Stimulated activated CD8-positive, alpha-beta memory T cell treated with anti-CD3 and anti-CD28 coated beads, Interleukin-7, amount 100 ng/mL, for 24 hours (primary cell): ENCODE measurements at places on chromosomes 16 and 17.

DNA sequence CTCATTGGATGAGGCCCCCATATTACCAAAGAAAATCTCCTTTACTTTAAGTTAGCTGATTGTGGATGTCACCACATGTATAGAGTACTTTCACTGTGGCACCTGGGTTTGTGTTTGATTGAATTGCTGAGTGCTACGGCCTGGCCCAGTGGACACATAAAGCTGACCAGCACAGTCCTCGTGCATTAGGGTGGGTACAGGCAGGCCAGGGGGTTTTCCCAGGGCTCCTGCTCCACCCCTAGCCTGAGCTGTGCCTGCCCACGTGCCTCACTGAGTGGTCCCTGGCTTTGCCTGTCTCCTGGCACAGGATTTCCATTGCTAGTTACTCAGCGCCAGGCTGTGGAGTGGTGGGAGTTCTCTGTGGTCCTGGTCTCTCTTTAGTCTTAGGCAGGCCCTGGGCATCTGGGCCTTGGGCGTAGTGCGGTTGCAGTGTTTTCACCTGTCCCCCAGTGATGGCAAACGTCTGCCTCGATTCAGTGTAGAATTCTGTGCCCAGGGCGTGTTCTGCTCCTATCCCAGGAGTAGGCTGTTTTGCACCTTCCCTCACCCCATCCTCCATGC is 86.0 kb downstream of the RPTOR start:
- no peak for DNase-seq

DNA sequence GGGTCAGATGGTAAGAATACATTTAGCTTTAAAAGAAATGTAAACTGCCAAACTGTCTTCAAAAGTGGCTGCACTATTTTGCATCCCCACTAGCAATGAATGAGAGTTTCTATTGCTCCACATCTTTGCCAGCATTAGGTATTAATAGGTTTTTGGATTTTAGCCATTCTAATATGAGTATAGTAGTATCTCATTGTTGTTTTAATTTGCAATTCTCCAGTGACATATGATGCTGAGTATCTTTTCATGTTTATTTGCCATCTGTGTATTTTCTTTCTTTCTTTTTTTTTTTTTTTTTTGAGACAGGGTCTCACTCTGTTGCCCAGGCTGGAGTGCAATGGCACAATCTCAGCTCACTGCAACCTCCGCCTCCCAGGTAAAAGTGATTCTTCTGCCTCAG is 24.3 kb upstream of the MARCHF10 start:
- no peak for DNase-seq

DNA sequence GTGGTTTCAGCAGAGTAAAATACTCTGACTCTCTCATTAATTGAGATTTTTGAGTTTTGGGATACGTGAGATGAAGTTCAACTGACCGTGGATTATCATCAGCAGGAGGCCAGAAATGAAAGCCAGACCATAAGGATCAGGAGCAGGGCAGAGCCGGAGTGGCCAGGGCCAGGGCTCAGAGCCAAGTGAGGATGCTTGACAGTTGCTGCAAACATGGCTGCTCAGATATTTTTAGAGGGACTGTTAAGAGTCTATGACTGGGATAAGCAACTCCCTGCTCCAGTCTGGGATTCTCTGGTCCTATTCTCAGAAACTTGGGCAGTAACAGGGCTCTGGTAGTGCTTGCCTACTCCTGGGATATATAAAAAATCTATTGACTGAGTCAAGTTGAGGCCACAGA is 17.6 kb upstream of the CDH13 start:
- no peak for DNase-seq

DNA sequence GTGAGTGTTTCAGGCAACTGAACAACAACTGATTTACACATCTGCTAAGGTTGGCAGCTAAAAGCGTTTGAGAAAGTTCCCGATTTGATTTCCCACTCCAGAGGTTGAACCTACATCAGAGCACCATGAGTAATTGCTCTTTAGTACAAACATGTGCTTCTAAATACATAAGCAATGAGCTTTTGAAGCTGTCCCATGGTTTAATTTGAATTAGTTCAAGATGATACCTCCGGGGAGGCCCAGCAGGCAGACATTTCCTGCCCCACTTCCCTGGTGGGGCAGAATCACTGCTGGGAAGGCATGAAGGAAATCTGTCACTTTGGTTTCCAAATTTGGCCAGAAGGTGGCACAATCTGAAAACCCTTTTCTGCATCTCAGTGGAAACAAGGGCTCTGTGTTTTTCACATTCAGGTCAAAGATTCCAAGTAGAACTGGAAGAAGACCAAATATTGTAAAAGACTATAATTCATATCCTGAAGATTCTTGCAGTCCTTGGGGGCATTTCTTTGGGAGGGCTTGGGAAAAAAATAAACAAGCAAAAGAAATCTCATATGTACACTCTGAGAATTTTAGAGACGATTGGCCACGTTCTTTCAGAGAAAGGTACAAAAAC is 176.2 kb upstream of the FAM20A start:
- DNase-seq = no peak

DNA sequence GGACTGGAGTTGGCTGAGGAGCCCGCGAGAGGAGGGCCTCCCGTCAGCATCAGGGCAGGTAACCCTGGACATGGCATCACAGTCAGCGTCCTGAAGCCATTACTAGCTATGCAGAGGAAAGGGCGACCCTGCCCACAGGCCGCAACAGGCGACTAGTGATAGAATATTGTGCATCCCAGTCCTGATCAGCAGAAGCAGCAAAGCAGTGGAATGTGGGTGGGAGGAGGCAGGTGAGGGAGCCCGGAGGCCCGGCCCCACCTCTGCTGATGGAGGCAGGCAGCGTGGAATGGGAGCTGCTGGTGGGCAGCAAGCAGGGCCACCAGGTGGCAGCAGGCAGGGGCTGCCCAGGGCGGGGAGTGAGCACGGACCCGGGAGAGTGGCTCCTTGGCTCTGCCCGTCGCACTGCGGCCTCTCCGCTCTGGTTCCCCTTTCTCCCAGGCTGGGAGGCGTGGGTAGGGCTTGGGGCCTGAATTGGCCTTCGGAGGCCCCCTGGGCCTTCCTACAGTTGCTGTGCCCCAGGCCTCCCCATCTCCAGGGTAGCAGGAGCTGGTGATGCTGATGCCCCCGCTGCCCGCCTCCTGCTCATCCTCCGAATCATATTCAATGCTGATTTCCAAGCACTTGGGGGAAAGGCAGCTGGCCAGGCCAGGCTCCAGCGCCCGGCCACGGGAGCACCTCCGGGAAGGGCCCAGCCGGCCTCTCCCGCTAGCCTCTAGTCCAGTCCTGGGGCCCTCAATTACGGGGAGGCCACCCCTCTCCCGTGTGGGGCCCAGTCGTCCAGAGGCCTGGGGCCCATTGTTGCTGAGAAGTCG is 20.2 kb downstream of the TSPOAP1 start:
- no peak for DNase-seq

GRCh38 chr17:81239714-81240555 is 817 bp downstream of the NDUFAF8 start:
- DNase-seq = no peak

- no peak for DNase-seq
These were observed 294.1 kb downstream of the BCAS3 start for GRCh38 chr17:60971515-60972369.

- no peak for DNase-seq
These were observed 17.0 kb upstream of the LHX1 start for GRCh38 chr17:36920032-36921005.

GRCh38 chr16:73547552-73548403 is 499.9 kb upstream of the ZFHX3 start:
- DNase-seq = no peak

GRCh38 chr16:85309656-85310587 is 197.7 kb upstream of the CIBAR2 start:
- DNase-seq = no peak

DNA sequence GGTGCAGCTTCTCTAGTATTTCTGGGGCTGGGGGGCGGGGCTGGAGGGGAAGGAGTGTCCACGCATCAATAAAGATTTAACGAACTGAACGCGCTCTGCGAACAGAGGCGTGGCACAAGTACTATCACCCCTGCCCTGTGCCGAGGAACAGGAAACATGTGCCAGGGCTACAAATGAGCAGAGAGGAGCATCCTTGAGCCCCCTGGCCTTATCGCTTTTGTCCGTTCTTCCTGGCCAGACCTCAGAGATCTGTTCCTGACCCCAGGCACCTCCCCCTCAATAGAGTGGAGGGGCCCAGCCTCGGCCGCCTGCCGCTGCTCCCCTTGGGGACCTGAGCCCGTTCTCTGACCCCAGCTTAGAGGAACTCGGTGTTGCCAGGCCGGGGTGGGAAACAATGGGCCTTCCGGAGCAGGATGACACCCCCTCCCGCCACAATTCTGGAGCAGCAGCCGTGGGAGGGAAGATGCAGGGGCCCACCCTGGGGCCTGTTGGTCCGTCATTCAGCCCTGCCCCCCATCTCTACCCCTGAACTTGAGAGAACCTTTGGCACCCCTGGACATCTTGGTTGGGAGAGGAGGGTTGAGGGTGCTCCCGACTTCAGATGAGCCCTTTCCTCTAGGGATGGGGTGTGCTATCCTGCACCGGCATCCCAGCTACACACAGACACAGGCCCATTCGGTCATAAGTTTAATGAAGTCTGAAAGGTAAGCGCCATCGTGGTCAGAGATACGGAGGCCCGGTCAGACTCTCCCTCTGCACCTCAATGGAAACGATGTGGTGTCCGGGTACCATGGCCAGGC is 1.1 kb downstream of the NAA38 start:
- DNase-seq = no peak

DNA sequence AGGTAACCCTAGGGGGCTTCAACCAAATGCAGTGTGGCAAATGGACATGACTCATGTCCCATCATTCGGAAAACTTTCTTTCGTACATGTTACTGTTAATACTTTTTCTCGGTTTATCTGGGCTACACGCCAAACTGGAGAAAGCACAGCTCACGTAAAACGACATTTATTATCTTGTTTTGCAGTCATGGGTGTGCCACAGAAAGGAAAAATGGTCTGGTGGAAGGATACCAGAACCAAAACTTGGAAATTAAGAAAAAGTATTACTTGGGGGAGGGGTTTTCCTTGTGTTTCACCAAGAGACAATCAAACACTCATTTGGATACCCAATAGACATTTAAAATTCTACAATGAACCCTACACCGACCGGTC is 23.6 kb downstream of the ALOX15B start:
- no peak for DNase-seq

DNA sequence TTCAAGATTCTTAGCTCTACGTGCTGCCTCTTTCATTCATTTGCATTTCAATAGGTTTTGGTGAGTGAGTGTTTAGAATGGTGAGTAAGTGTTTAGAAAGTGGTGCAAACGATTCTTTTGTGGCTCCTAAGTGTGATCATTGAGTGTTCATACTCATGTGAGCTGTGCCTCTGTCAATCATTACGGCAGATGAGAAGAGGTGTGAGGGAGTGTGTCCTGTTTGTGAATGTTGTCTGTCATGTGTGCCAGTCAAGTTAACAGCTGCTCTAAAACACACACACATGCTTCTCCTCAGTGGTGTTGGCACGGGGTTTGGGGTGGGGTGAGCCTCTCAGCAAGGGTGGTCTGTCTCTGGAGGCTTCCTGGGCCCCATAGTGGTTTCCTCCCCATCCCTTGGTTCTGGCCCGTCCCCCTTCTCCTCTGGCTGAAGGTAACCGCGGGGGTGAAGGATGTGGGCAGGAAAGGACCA is 11.4 kb downstream of the MYL4 start:
- DNase-seq = no peak

- DNase-seq = no peak
These were observed 30.1 kb downstream of the CHP2 start for GRCh38 chr16:23784811-23785447.

GRCh38 chr17:48393283-48393682 is 36.7 kb downstream of the SKAP1 start:
- DNase-seq = no peak

- DNase-seq = no peak
These were observed 2.7 kb upstream of the ALDH3A1 start for GRCh38 chr17:19750835-19751234.

GRCh38 chr16:48409839-48410632 is 24.8 kb upstream of the SIAH1 start:
- DNase-seq = no peak

DNA sequence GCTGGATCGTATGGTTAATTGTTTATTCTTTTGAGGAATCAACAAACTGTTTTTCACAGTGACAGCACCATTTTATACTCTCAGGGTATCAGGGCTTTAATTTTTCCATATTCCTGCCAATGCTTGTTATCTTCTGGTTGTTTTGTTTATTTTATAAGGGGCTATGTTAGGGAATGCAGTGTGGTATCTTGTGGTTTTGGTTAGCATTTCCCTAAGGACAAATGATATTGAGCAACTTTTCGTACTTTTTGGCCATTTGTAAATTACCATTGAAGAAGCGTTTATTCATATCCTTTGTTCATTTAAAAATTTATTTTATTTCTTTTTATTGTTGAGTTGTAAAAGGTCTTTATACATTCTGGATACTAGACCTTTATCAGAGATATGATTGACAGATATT is 322.0 kb upstream of the SALL1 start:
- DNase-seq = no peak

DNA sequence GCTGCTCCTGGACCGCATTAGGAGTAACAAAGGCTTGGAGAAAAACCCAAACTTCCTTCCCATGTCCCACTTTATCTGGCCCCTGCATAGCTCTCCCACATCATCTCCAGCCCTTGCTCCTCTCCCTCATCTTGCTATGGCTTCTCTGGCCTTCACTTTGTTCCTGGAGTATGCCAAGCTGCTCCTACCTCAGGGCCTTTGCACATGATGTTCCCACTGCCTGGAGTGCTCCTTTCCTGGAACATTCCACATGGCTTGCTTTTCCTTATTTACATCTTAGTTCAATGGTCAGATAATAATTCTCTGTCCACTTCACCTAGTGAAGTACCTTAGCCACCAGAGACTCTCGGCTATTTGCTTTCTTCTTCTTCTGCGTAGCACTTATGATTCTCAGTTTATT is 4.3 kb upstream of the KSR1 start:
- DNase-seq = no peak

DNA sequence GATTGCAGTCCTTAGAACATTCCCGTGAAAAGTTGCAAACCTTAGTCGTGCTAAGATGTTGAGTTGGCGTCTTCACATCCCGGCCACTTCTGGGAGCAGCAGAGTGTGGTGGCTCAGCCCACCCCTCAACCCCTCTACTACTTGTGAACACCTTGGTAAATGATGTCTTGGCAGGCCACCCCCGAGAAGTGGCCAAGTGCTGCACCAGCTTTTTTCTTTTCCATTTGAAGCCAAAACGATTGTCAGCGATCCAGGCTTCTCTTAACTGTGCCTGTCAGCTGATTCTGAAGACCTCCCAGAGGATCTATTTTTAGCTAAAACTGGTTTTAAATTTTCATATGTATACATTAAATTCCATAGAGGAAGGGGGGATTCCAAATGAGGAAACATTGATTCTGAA is 247.5 kb downstream of the CDH13 start:
- no peak for DNase-seq

- no peak for DNase-seq
These were observed 29.4 kb downstream of the UTP18 start for GRCh38 chr17:51289696-51290111.

GRCh38 chr17:21523497-21524210 is 147.5 kb downstream of the KCNJ12 start:
- DNase-seq = no peak

GRCh38 chr17:49031965-49032928 is 35.1 kb downstream of the IGF2BP1 start:
- DNase-seq = no peak
